ENCODE measurements at places on chromosomes 16 and 17.

DNA sequence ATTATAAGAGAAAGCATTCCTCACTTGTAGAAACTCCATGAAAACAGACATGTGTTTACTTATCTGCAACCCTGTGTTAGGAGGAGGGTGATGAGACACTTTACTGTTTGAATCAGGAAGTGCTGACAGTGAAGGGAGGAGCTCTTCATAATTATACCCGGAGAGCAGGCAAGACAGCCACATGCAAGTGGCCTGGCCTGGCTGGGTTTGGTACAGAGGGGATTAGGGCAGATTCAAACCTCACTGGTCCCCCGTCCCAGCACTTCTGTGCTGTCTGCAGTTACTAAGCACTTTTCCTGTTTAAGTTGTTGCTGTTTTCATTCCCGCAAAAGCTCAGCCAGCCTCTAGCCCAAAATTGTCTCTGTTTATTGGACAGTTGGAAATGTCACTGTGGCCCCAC, 78.5 kb downstream of the WWOX start:
- no peak for DNase-seq

GRCh38 chr16:75289189-75289588, 37.8 kb upstream of the BCAR1 start:
- no peak for DNase-seq

GRCh38 chr17:55654821-55655220, 67.8 kb downstream of the TMEM100 start:
- no peak for DNase-seq

DNA sequence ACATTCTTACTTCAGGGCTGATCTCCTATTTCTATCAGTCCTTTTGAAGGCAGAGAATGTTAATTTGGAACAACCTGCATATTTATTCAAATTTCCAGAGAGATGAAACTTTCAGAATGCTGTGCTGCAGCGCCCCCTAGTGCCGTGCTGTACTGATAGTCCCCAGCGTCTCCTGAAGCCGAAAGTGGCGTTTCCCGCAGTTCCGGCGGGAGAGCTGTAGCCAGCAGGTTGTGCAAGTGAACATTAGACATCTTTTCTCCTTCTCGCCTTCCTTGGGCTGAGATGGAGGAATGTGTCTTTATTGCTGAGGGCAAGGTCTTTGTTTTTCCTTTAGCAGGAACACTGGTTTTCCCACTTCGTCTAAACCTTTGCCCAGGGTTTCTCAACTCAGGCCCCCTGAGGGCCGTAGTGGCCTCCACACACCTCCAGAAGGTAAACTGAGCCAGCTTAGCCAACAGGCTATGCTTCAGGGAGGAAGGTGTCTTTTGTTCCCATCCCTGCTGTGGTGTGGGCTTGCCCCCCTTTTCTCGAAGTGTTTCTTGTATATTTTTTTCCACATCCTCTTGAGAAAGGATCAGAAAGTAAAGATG, 26.4 kb downstream of the USP10 start:
- DNase-seq = peak; percentile 95

GRCh38 chr17:798246-798645, 16.1 kb downstream of the MRM3 start:
- peak; percentile 54 for DNase-seq

GRCh38 chr17:42009170-42009569, 8.1 kb downstream of the DNAJC7 start:
- no peak for DNase-seq

Measured in eye (tissue), 1 donor.